ENCODE measurements at places on chromosomes 3 and 15.
A peak's percentile ranks its signal among the peaks of the same experiment; 100 is the strongest.

- DNase-seq, result peak; percentile 59
Observed at GRCh38 chr3:195774917-195775316, 36.8 kb downstream of the MUC4 start.

DNA sequence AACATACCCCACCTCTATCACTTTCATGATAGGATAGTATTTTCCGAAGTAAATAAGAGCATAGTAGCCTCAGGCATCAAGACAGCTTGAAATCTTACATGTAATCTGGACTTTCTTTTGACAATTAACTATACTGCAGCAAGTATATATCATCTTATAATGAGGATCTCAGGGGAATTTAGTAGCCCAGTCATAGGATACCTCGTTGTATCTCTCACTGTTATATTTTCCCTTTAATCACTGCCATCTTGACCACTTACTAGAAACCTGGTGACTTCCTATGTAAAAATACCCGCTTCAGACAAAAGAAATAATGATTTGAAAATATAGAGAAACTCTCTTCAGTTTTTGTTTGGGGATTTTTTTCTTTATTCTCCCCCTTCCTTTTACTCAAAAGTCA lies 88.2 kb downstream of the SERPINI1 start:
- DNase-seq, result no peak

DNA sequence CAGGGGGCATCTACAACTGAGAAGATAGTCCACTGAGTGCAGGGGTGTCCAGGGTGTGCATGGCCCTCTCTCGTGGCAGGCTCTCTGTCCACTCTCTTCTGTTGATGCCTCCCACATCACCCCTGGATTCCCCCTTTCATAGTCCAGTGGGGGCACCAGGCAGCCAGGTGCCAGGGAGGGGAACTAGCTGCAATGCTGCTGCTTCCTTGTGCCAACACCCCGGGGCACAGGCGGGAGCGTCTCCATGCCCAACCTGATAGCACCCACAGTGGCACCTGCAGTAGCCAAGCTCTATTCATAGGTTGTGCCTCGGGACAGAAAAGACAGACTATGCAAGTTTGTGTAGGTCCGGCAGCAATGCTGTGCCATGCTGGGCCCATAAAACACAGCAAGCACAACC lies 11.7 kb downstream of the DUOX2 start:
- no peak for DNase-seq

DNA sequence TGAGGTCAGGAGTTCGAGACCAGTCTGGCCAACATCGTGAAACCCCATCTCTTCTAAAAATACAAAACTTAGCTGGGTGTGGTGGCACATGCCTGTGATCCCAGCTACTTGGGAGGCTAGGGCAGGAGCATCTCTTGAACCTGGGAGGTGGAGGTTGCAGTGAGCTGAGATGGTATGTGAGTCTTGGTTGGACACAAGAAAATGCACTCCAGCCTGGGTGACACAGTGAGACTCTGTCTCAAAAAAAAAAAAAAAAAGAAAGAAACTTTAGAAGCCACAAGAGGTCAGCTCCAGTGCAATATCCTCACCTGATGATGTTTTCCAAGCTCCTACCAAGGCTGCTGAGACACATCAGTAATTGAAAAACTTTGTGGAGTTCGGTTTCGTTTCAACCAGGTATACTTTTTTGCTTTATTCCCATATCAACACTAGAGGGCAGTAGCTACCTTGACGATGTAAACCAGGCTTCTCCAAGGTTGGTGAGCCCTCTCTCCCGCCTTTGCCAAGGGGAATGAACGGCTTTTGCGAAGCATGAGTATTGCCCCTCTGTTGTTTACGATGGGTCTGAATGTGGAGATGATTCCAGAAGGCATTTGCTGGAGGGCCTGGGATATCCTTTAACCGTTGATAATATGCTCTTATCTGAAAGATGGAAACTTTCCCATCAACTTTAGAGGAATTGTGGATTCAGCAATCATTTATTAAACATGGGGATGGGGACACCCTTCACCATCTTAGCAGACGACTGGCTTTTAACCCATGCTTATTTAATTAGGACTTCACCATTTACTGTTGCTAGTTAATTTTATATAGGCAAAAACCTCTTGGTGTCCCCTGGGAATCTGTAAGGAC lies 202.8 kb downstream of the SV2B start:
- peak; percentile 28 for DNase-seq

DNA sequence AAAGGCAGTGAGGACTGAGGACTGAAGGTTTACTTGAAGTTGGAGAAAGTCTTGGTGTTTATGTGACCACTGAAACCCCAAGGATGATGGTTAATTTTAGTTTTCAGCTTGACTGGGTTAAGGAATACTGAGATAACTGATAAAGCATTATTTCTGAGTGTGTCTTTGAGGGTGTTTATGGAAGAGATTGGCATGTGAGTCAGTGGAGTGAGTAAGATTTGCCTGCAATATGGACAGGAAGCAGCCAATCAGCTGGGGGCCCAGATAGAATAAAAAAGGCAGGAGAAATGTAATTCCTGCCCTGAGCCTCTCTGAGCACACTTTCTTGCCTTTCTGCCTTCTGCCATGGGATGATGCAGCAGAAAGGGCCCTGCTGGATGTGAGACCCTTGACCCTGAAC lies 92.4 kb downstream of the KBTBD8 start:
- DNase-seq, result no peak

- no peak for DNase-seq
Observed at GRCh38 chr3:129994883-129995559, 20.5 kb downstream of the TRH start.

DNA sequence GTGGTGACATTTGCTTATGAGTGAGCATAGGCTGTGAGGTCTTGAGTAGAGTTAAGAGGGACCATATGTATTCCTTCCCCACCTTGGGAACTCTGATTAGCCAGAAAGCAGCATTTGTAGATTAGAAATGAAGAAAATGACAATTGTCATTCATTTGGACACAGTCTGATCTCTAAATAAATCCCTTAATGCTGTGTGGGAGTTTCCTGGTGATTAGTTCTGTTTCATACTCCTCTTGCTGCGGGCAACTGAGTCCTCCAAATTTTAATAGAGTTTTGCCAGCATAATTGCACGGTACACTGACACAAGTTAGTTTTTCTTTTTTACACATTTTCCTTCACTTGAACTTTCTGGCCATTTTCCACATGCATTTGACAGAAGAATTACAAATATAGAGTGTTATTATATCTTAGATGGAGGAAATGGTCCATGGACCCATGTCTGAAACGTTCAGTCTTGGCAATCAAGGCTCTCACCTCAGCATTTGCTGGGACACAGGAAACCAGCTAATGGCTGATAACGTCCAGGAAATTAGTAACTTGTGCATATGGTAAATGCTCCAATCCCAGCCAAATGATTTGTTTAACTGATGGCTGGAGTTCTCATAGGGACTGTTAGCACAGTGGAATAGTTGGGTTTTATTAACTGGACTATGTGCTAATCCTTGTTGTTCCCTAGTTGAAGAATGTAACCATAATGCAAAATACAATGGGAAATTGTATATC lies 321.2 kb downstream of the RBMS3 start:
- no peak for DNase-seq

DNA sequence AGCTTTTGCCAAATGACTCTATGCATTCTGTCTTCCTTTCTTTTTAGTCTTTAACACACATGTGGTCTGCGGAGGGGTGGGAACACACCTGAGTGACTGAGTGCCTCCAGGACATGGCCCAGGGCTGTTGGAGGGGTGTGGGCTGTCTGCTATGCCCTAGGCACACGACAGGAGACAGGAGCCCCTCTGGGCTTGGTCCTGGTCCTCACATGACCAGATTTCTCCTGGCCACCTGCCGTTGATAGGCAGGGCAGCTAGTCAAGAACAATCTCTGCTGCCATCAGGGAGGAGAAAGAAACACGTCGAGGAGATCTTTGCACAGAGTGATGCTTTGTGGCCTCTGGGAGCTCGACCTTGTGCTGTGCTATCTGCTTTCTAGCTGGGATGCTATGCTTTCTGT lies 176.6 kb downstream of the KLF13 start:
- DNase-seq, result no peak

- no peak for DNase-seq
Observed at GRCh38 chr3:134641671-134642300, 9.0 kb downstream of the KY start.

GRCh38 chr3:178405531-178405930 lies 130.7 kb upstream of the KCNMB2 start:
- DNase-seq, result no peak

DNA sequence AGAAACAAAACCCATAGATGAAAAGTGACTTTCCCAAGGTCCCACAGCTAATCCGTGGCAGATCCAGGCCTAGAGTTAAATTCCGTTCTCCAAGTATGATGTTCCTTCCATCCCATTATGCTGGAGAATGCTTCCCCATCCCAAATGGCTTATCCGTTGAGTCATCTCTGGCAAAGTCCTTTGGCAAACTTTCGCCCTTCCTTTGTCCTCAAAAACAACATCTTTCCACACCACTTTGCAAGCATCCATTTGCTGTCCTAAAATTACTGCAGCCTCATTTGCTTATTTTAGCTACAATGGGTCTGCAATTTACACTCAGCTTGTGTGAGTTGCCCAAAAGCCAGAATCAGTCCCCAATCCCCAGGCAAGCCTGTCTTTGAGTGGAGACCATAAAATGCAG lies 304.0 kb upstream of the TLE3 start:
- DNase-seq, result no peak

DNA sequence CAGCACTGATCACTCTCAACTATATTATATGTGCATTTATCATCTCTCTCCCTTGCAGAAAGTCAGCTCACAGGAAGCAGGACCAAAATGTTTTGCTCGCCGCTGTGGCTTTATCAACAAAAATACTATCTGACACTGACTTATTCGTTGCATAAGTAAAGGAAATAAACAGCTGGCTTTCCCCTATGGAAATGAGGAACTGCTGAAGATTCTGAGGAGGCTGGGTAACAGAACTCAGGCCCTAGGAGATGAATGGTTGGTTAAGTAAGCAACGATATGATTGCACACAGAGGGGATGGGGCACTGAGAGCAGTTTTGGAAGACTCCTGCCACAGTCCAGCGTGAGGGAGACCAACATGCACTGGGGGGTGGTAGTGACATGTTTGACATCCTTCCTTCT lies 181.1 kb downstream of the STT3B start:
- no peak for DNase-seq

- no peak for DNase-seq
Observed at GRCh38 chr3:107689355-107689754, 166.6 kb downstream of the BBX start.

DNA sequence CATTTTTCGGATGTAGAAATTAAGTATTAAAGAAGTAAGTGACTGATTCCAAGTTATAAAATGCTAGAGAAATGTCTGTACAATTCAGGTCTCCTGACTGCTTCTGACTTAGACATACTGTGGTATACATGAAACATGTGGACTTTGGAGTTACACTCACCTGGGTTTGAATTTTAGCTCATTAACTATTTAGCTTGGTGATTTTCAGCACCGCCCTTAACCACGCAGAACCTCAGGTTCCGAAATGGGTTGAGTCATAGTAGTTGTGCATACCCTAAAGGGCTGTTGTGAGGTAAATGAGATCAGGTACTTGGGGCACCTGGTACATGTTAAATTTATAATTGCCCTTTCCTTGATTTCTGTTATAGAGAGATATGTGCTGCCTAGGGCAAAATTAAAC lies 32.9 kb upstream of the UTS2B start:
- DNase-seq, result no peak

DNA sequence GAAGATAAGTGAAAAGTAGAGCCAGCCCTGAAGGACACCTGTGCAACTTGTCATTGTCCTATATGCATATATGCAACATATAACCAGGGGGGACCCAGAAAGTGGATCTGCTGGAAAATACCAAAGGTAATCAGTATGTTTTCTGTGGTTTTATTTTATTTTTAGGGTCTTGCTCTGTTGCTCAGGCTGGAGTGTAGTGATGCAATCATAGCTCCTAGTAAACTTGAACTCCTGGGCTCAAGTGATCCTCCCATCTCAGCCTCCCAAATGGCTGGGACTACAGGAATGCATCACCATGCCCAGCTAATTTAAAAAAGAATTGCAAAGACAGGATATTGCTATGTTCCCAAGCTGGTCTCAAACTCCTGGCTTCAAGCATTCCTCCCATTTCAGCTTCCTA lies 18.0 kb upstream of the ALDH1A2 start:
- DNase-seq, result no peak

GRCh38 chr3:35505181-35505580 lies 134.1 kb upstream of the ARPP21 start:
- DNase-seq, result no peak

DNA sequence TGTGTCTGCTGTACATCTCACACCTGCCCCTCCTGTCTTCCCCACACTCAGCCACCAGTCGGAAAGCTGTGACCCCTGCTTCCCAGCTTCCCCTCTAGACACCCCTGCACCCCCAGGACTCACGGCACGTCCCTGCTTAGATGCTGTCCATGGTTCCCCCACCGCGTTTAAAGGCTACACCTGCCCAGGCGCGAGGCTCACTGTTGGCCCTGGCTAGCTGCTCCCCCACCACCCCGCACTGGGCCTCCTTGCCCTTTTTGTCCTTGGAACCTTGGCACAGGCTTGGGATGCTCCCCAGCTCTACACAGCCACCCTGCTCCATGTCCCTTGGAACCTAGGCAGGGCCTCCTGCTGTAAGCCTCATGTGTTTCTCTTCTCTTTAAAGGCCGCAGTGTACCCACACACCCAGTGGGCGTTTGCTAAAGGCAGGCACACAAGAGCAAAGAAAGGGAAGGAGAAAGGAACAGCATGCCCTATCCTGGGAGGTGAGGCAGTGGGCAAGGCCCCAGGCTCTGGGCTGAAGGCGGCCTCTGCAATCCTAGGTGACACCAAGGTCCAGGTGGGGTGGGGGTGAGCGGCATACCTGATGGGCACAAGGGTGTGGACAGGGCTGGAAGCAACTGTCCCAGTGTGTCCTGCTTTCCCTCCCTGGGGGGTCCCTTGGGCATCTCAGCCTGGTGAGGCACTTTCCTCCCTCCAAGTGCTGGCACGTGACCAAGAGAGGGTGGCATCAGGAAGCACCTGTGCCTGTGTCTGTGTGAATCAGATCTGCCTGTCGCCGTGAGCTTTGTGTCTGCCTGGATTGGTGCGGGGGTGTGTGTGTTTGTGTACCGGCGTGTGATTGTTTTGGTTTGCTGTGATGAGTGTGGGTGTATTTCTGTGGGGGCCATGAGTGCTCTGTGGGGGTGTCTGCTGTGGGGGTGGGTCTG lies 54.4 kb downstream of the TPRA1 start:
- DNase-seq, result no peak

GRCh38 chr3:186290796-186291195 lies 71.2 kb downstream of the DGKG start:
- DNase-seq, result no peak

GRCh38 chr3:138686771-138687221 lies 78.2 kb downstream of the FAIM start:
- DNase-seq, result no peak

DNA sequence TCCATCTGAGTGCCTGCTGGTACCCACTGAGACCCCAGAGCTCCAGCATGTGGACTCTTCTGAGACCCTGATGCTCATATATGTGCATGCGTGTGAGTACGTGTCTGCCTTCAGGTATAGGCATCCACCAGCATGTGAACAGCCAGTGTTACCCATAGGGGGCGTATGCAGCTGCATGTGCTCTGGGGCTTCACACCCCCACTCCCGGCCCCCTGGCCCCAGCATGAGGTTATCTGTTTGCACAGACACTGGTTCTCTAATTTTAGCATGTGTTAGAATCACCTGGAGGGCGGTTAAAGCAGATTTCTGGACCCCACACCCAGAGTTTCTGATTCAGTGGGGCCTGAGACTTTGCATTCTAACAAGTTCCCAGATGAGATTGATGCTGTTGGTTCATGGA lies 824 bp upstream of the CILP start:
- DNase-seq, result peak; percentile 64
